ENCODE measurements at places on chromosomes 12 and 14.

DNA sequence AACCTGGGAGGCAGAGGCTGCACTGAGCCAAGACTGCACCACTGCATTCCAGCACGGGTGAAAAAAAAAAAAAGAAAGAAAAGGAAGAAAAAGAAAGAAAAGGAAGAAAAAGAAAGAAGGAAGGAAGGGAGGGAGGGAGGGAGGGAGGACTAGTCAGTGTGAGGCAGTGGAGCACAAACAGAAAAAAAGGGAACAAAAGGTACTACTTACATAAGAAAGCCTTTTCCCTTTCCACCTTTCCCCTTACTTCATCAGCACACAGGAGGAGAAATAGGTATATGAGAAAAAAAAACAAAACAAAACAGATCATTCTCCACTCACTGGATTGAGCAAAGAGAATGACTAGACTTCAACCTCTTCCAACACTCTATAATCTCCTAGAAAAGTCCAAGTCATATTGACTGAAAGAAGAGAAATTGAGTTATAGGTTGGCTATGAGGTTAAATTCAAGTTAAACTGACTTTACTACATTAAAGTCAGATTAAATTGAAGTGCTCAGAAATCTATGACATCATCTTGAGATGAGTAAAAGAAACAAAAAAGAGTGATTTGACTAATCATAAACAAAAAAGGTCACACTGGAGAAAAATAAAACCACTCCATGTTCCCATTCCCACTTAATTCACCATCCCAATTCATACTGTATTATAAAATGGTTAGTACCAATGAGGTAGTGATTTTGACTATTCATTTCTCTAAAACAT, 43.6 kb downstream of the NOVA1 start:
- DNase-seq = no peak

GRCh38 chr12:94948232-94948810, 55.2 kb downstream of the NDUFA12 start:
- DNase-seq = no peak

GRCh38 chr12:115507951-115508722, 769.4 kb downstream of the MED13L start:
- no peak for DNase-seq

DNA sequence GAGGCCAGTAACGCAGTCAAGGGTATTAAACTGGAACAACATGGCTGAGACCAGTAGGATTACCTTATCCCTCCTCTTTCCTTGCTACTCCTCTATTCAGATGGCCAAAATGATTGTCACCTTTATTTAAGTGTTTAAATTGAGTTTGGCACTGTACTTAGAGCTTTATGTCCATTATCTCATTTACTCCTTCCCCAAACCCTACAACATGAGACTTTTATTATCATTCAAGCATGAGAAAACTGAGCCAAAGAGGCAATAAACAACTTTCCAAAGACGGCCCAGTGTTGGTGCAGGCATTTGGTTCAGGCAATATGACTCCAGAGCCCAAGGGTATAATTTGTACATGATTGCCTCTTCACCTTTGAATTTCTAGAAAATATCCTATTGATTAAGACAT, 370.9 kb upstream of the KITLG start:
- DNase-seq = no peak

- peak; percentile 71 for DNase-seq
These were observed 43.9 kb downstream of the CCDC88C start for GRCh38 chr14:91373591-91374254.

GRCh38 chr12:64931981-64932380, 107.5 kb downstream of the TBC1D30 start:
- DNase-seq = no peak

DNA sequence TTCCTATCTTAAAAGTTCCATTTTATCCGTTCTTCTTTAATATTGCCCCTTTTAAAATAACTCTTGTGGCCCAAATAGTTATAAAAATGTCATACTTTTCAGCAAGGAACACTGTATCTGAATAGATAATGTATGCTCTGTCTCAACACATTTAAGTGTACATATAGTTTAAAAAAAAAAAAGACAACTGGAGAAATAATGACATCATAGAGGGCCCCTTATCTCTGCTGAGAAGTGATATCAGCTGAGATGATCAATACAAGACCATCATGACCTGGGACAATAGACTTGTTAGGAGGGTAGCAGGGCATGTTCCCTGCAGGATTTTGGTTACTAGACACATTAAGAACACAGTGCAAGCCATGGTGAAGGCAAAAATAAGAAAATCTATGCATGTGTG, 77.5 kb downstream of the PEBP1 start:
- DNase-seq = no peak

GRCh38 chr12:9331218-9331626, 123.0 kb upstream of the PZP start:
- peak; percentile 75 for DNase-seq

GRCh38 chr12:89968151-89968700, 259.6 kb upstream of the ATP2B1 start:
- DNase-seq = peak; percentile 37

GRCh38 chr12:120764816-120765215, 39.2 kb downstream of the ACADS start:
- no peak for DNase-seq

All from suppressor macrophage treated with lipopolysaccharide for 4 hours (primary cell).